Brain (organoid and tissue), 16 donors: ENCODE measurements at places on chromosomes 11 and 22.
A peak's percentile ranks its signal among the peaks of the same experiment; 100 is the strongest.

DNA sequence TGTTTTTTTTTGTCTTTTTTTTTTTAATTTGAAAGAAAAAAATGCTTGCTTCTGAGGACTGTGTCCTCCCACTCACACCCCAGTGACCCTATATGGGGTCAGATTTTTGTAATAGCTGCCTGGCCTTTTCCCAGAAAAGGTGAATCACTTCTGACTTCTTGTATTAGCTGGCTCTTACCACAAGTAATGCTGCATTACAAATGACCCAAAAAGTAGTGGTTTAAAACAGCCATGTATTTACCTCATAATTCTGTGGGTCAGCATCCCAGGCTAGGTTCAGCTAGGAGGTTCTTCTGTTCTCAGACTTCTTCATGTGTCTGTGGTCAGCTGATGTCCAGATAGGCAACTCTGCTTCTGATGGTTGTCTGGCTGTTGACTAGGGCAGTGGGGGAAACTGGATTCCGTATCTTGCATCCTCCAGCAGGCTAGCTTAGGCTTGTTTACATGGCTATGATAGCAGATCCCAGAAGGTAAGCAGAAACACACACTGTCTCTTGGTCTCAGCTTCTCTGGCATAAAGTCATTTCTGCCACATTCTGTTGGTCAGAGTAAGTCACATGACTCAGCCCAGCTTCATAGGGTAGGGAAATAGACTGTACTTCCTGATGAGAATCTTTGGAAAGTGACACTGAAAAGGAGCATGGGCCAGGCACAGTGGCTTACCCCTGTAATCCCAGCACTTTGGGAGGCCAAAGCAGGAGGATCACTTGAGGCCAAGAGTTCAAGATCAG is 19.5 kb downstream of the LHFPL7 start:
- no peak for DNase-seq

GRCh38 chr22:49934160-49934890 is 15.9 kb downstream of the CRELD2 start:
- DNase-seq: no peak

- no peak for DNase-seq
Observed at GRCh38 chr22:43990044-43990443, 34.1 kb upstream of the PARVB start.

GRCh38 chr22:30348404-30348803 is 8.3 kb downstream of the SF3A1 start:
- DNase-seq: no peak

GRCh38 chr22:48886604-48887393 is 940.9 kb downstream of the BRD1 start:
- no peak for DNase-seq

- DNase-seq: peak; percentile 66
Observed at GRCh38 chr11:78109081-78110015, 29.7 kb upstream of the NDUFC2 start.

- DNase-seq: no peak
Observed at GRCh38 chr11:35088676-35089075, 50.3 kb upstream of the CD44 start.

GRCh38 chr22:36221799-36222751 is 17.3 kb downstream of the APOL2 start:
- peak; percentile 69 for DNase-seq

DNA sequence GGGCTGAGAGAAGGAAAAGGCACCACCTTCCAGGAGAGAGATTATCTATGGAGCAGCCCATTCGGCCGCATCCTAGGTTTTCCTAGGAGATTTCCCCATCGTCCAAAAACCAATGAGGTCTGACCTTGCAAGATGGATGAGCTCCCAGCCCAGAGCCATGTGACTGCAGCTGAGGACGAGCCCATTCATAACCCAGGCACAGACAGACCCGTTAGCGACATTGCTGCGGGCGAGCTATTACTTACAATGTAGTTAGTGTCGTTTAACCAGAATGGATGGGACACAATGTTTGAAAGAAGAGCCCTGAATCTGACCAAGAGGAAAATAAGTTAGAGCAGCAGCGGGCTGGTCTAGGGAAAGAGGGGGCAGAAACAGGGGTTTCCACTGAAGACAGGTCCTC is 395.9 kb upstream of the CADM1 start:
- no peak for DNase-seq

DNA sequence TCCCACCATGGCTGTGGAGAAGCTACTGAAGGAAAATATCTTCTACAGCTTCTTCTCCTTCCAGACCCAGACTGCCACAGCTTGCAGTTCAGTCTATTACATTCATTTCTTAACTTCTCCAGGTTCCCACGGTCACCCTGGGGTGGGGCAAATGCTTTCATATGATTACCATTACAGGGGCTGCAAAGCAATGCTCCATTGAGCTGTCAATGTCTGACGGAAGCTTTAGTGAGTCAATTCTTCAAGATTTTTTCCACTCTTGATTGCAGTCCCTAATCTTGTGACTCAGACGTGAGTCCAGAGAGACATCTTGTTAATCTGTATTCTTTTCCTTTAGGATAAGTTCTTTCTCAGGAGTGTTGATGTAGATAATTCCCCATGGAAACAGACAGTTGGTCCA is 233.4 kb upstream of the DDI1 start:
- no peak for DNase-seq

DNA sequence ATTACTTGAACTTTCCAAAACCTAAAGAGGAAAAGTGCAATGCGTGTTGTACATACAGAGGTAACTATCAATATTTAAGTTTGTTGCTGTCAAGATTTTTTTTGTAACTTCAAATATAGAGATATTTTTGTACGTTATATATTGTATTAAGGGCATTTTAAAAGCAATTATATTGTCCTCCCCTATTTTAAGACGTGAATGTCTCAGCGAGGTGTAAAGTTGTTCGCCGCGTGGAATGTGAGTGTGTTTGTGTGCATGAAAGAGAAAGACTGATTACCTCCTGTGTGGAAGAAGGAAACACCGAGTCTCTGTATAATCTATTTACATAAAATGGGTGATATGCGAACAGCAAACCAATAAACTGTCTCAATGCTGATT is 2.1 kb downstream of the ADM start:
- no peak for DNase-seq

DNA sequence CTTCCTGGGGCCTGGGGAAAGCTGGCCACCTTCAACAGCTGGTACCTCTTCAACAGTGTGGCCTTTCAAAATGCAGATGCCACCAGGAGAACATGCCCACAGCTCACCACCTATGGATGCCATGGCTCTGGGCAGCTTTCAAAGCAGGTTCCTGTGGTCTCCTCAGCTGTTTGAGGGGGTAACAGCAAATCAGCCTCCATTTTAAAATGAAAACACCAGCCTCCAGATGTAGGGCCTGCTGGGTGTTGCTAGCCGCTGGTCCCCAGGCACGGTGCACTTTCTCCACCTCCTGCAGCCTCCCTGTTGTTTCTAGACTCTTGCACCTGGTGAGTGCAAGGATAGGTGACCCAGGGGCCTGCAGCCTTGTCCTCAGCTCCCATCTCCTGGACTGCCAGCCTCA is 10.0 kb downstream of the CDPF1 start:
- DNase-seq: no peak
